ENCODE measurements at places on chromosomes 2 and 18. TPM values are rescaled to one million over a fixed set of nuclear protein-coding genes. Genes with fewer than 3 reads are reported as not detected.

DNA sequence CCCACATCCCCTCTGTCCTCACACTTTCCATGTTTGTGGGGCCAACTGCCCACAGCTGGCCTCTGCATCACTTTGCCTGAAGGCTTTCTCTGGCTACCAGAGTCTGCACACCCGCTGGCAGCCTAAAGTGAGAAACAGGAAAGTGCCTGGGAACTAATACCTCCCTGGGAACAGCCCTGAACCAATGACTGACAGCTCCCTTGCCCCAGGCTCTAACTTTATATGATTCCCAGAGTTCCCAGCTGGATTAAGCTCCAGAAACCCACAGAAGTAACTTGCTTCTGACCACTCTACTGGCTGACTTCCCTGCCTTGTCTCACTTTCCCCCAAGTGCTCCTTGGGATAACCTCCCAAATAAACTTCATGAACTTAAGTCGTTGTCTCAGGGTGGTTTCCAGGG is 159.6 kb upstream of the LMAN1 start:
- no peaks in the 10 kb centered on the region for H3K36me3 ChIP-seq
- peaks cover 5% of the 10 kb centered on the region for H3K27me3 ChIP-seq
- H3K4me1 ChIP-seq = no peaks in the 10 kb centered on the region

Gene MTA3
- total RNA-seq = 30.9 TPM

GRCh38 chr2:232502511-232502910 is 14.9 kb upstream of the ECEL1 start:
- no peaks in the 10 kb centered on the region for H3K36me3 ChIP-seq
- H3K4me3 ChIP-seq = no peak overlapping the region
- peaks cover 12% of the 10 kb centered on the region for H3K4me1 ChIP-seq
- peaks cover 28% of the 10 kb centered on the region for H3K27me3 ChIP-seq

GRCh38 chr18:23684515-23685197 is 4.6 kb upstream of the LAMA3 start:
- H3K36me3 ChIP-seq = no peaks in the 10 kb centered on the region
- H3K27me3 ChIP-seq = peaks cover 26% of the 10 kb centered on the region
- H3K27ac ChIP-seq = no peak overlapping the region
- H3K4me3 ChIP-seq = no peak overlapping the region
- DNase-seq = no peak

- no peak for DNase-seq
- no peak overlapping the region for H3K27ac ChIP-seq
- no peaks in the 10 kb centered on the region for H3K27me3 ChIP-seq
- no peak overlapping the region for H3K4me3 ChIP-seq
- H3K36me3 ChIP-seq = no peaks in the 10 kb centered on the region
These were observed 6.1 kb downstream of the INO80D start for GRCh38 chr2:206079699-206080465.

DNA sequence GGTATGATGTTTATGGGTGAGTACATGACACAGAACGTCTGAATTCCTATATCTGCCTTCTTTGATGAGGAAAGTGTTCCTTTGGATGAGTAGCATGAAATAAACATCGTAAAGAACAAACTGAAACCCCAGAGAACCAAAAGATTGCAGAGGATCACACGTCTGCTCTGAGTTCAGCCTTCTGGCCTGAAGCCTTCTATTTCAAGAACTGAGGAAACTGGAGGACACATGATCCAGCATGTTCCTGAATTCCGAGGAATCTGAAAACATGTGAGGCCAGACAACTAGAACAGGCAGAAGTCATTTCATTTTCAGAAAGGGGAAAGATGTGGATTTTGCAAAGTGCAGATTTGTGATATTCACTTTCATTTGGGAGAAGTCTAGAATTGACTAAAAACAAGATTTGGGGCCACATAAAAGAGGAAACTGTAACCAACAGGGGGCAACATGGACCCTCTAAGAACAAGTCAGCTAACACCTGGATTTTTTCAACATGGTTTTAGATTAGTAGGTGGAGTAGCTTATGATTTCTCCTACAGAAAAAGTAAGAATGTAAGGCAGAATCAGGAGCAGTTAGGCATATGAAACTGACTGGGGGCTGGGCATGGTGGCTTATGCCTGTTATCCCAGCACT is 8.3 kb downstream of the SULT6B1 start:
- no peaks in the 10 kb centered on the region for H3K27me3 ChIP-seq
- H3K4me3 ChIP-seq = no peak overlapping the region
- H3K36me3 ChIP-seq = no peaks in the 10 kb centered on the region
- H3K4me1 ChIP-seq = no peaks in the 10 kb centered on the region

- no peaks in the 10 kb centered on the region for H3K36me3 ChIP-seq
- no peak overlapping the region for H3K4me3 ChIP-seq
- no peaks in the 10 kb centered on the region for H3K4me1 ChIP-seq
- H3K27me3 ChIP-seq = peaks cover 2% of the 10 kb centered on the region
These were observed 157.2 kb downstream of the DDX1 start for GRCh38 chr2:15748736-15749323.

GRCh38 chr18:3177902-3178687 is 41.7 kb downstream of the MYOM1 start:
- H3K36me3 ChIP-seq = no peaks in the 10 kb centered on the region
- H3K27me3 ChIP-seq = no peaks in the 10 kb centered on the region
- no peaks in the 10 kb centered on the region for H3K4me1 ChIP-seq

Gene LIMS3
- not detected for total RNA-seq

Gene GATA6
- 0.08 TPM for total RNA-seq

GRCh38 chr2:205803500-205803899 is 121.2 kb downstream of the NRP2 start:
- no peaks in the 10 kb centered on the region for H3K4me1 ChIP-seq
- DNase-seq = no peak
- H3K27me3 ChIP-seq = no peaks in the 10 kb centered on the region
- H3K36me3 ChIP-seq = no peaks in the 10 kb centered on the region
- H3K4me3 ChIP-seq = no peak overlapping the region

- no peaks in the 10 kb centered on the region for H3K36me3 ChIP-seq
- no peak overlapping the region for H3K4me3 ChIP-seq
- no peaks in the 10 kb centered on the region for H3K4me1 ChIP-seq
- DNase-seq = no peak
- H3K27me3 ChIP-seq = peaks cover 3% of the 10 kb centered on the region
These were observed 24.2 kb upstream of the BZW1 start for GRCh38 chr2:200787351-200788120.

Gene EVX2
- not detected for total RNA-seq
